ENCODE measurements at places on chromosomes 5 and 9. TPM values are rescaled to one million over a fixed set of nuclear protein-coding genes. Genes with fewer than 3 reads are reported as not detected.

SLIT3 gene
- total RNA-seq: 8.4 TPM

GRCh38 chr5:124444147-124444775, 302.2 kb downstream of the ZNF608 start:
- no peak for DNase-seq

- DNase-seq: no peak
Observed at GRCh38 chr9:75699017-75699416, 191.5 kb upstream of the PCSK5 start.

SEMA6A gene
- 6.2 TPM for total RNA-seq

- DNase-seq: no peak
Observed at GRCh38 chr5:159800131-159800840, 116.0 kb upstream of the ADRA1B start.

DNA sequence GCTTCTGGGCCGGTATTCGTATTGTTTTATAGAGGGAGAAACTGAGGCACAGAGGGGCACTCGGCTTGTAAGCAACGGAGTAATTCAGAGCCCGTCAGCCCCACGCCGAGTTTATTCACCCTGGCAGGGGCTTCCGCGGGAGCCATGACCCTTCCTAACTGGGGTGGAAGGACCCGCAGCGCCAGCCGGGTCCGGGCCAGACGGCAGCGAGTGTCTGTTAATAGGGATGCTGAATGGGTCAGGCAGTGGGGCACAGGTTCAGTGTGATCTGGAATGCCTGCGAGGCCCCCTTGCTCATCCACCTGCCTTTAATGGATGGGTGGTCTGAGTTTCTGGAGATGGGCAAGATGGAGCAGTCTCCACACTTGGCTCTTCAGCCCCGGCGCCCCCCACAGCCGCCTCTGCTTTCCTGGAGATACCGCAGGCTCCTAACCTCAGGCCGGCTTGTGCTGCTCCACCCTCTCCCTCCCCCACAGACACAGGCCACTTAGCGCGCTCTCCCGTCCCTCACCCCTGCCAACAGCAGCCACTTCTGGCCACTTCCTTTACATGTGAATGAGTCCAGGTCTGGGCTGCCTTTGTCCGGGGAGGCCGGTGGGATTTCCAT, 147.1 kb downstream of the ERCC6L2 start:
- no peak for DNase-seq

GRCh38 chr5:38154615-38155204, 103.6 kb upstream of the EGFLAM start:
- no peak for DNase-seq

GRCh38 chr5:149053072-149053695, 9.7 kb downstream of the SH3TC2 start:
- no peak for DNase-seq

DNA sequence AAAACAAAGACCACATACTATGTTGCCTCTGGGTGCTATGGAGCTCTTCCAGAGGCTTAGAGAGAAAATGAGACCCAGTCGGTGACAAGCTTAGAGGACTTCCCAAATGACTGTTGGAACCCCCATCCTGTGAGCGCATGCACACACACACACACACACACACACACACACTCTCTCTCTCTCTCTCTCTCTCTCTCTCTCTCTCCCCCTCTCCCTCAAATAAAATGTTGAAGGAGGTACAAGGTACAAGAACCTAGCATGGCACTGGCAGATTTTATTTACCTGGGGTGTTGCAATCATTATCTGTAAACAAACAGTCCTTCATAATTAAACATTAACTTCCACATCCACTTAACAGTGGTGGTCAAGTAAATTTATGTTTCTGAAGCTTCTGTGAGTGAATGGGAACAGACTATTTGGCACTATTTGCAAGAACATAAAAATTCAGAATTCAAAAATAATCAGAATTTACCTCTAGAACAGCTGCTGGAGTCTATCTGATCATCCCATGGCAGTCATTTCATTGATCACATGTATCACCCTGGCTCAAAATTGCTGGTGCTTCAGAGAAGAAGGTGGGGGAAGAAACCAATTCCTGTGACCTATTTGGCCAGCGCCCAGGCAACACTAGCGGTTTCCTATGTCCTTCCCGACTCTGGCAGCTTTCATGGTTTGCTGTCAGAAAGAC, 24.9 kb downstream of the TRPM3 start:
- no peak for DNase-seq

SPATA31A1 gene
- not detected for total RNA-seq

DNA sequence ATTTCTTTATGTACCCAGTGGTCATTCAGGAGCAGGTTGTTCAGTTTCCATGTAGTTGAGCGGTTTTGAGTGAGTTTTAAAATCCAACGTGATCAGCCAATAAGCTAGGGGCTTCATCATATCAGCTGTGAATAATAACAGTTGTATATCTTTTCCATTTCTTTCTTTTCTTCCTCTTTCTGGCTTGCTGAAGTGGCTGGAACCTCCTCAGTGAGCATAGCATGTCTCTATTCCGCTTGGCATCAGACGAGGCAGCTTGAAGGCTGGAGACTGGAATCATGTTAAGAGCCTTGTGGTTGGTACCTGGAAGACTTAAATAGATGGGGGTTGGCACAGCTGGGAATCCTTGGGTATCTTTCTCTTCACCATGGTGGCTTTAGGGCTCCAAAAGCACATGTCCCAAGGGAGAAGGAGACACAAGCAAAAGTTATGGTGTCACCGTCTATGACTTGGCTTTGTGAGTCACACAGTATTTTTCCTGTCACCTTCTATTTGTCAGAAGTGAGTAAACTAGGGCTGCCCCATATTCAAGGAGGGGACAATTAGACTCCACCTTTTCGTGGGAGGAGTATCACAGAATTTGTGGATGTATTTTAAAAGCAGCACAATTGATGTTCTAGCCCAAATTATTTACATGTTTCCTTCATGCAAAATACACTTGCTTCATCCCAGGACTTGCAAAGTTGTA, 38.0 kb upstream of the RETREG1 start:
- no peak for DNase-seq

GRCh38 chr9:124482431-124483031, 24.7 kb downstream of the NR5A1 start:
- no peak for DNase-seq

FGF18 gene
- total RNA-seq: 0.80 TPM

GRCh38 chr5:98454407-98454806, 319.1 kb upstream of the RGMB start:
- no peak for DNase-seq

DNA sequence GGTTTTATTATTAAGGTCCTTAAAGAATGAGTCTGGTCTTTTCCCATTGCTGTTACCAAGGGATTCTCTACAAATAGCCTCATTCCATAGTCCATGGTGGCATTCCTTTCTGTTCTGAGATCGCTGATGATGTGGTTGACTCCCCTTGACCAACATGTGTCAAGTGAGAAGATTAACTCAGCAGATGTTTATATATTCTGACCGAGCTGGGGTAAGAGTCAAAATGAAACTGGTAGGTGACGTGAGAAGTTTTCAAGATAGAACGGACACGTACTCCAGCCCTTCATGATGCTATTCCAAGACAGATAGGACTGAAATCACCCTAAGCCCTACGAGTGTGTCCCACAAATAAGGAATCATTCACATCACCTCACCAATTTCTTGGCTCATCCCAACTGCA, 155.5 kb upstream of the WWC1 start:
- no peak for DNase-seq

PCYOX1L gene
- total RNA-seq: 8.4 TPM
